ENCODE measurements at places on chromosomes 11 and 22. TPM values are rescaled to one million over a fixed set of nuclear protein-coding genes. Genes with fewer than 3 reads are reported as not detected.

The ADAMTS15 gene
- total RNA-seq, result 14.0 TPM

GRCh38 chr22:31227186-31227585 is 15.1 kb downstream of the LIMK2 start:
- no peak for DNase-seq

- no peak for DNase-seq
These were observed 5.4 kb downstream of the MYO18B start for GRCh38 chr22:25747245-25747944.

The SPTBN2 gene
- 34.6 TPM for total RNA-seq

GRCh38 chr11:12693479-12694182 is 19.4 kb downstream of the TEAD1 start:
- no peak for DNase-seq

GRCh38 chr11:121144723-121145122 is 43.7 kb downstream of the TECTA start:
- DNase-seq, result no peak

GRCh38 chr22:43726322-43726721 is 85.8 kb downstream of the EFCAB6 start:
- DNase-seq, result no peak

- DNase-seq, result peak; percentile 99
These were observed 23.1 kb downstream of the MICAL3 start for GRCh38 chr22:18001040-18001893.

- DNase-seq, result no peak
These were observed 19.4 kb downstream of the RNF185 start for GRCh38 chr22:31179345-31179744.

Measured in spinal cord (tissue), 10 donors.